ENCODE measurements at places on chromosomes 13 and 19. TPM values are rescaled to one million over a fixed set of nuclear protein-coding genes. Genes with fewer than 3 reads are reported as not detected.
A peak's percentile ranks its signal among the peaks of the same experiment; 100 is the strongest.

- no peak for DNase-seq
Measured at GRCh38 chr13:29279356-29280254, 315.9 kb downstream of the SLC7A1 start.

DNA sequence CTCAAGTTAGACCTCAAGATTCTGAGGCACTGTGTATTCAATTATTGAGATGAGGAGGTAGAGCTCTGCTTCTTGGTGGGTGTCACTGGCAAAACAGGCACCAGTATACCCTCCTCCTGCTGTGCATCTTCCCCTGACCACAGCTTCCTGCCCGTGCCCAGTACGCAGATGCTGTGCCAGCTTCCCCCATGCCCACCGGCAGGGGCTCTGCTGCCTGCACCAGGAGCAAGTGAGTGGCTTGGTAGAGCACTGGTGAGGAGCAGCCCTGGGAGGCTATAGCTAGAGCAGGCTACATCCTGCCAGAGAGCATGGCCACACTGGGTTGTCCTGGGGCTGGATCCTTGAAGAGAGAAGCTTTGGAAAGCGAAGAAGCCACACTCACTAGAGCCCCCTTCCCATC is 21.0 kb upstream of the RNF17 start:
- no peak for DNase-seq

DNA sequence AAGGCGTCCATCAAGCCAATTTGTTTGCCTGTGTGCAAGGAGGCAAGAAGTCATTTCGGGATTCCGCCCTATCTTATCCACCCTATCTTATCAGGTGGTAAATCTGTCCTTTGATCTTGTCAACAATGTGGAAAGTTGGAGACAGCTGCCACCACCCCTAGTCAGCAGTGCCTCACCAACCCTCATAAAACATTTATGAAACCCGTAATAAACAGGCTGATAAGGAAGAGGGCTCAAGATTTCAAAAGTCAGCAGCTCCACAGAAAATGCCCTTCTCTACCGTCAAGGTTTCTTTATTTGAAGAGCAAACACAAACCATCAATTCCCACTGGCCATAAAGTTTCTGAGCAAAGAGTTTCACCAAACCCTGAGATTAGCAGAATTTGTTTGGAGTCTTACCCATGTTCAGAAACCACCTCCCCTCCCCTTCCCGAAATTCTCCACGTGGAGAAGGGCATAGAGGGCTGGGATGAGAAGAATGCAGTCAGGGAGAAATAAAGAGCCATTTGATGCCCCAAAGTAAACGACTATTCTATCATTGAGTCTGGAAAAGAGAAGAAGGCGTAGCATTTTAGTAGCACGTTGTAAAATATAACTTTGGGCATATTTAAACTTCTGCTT is 196.0 kb upstream of the GPR12 start:
- DNase-seq, result no peak

DNA sequence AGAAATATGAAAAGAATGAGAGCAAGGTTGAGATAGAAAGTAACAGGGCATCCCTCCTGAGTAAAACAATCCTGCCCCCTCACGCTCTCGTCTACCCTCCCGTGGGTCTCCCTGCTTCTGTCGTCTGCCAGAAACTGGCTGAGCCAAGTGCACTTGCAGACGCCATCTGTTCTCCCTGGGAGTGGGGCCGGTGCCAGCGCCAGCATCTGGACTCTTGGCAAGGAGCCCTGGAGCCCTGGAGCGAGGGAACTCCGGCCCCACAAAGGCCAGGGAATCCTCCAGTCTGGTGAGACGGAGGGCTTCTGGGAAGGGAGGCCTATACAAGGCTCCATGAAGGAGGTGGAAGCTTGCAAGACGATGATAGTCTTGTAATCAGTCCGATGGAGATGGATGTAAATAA is 2.3 kb upstream of the TMEM91 start:
- peak; percentile 72 for DNase-seq

Gene ZNF546
- total RNA-seq, result 3.0 TPM
